ENCODE measurements at places on chromosomes 11 and 22.

GRCh38 chr11:74726547-74727182, 4.6 kb downstream of the CHRDL2 start:
- DNase-seq, result peak; percentile 36

GRCh38 chr11:32198053-32198452, 107.2 kb downstream of the RCN1 start:
- no peak for DNase-seq

DNA sequence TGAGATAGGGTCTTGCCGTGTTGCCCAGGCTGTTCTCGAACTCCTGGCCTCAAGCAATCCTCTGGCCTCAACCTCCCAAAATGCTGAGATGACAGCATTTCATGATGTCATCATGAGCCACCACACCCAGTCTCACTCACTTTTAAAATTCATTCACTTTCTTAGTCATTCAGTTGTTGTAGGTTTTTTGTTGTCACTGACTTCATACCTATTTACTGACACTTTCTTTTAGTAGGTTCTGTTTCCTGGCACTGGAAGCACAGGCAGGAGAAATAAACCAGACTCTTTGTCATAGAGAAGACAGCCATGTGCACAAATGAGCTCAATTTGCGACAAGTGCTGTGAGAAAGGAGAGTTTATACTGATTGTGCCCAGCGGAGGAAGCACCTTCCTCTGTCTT, 10.5 kb downstream of the ART5 start:
- no peak for DNase-seq

- no peak for DNase-seq
Measured at GRCh38 chr11:117410238-117410637, 82.6 kb downstream of the CEP164 start.

Measured in T-helper 9 cell (primary cell).